A549 treated with dexamethasone at 1 μM for 4 hours (cell line): ENCODE measurements at places on chromosomes 16 and 17. TPM values are rescaled to one million over a fixed set of nuclear protein-coding genes. Genes with fewer than 3 reads are reported as not detected.

Gene MPP3
- total RNA-seq: 12.0 to 15.9 TPM (median 15.1 TPM) in 5 replicates

Gene MT3
- total RNA-seq: 0.34 to 0.82 TPM (median 0.54 TPM) in 4 of 5 replicates, not detected in the other

Gene PDP2
- 5.2 to 9.7 TPM (median 7.0 TPM) in 5 replicates for total RNA-seq

Gene CPNE7
- total RNA-seq: 53.4 to 85.8 TPM (median 69.6 TPM) in 5 replicates

Gene KRTAP9-4
- total RNA-seq: not detected in 5 replicates

Gene GALR2
- 0.54 to 1.8 TPM (median 1.7 TPM) in 5 replicates for total RNA-seq

Gene CCL1
- total RNA-seq: not detected in 5 replicates

Gene KRT33B
- total RNA-seq: not detected in 5 replicates

Gene SLFN13
- total RNA-seq: 2.5 to 4.3 TPM (median 3.7 TPM) in 5 replicates

Gene CLEC19A
- 0.08 to 0.15 TPM (median 0.11 TPM) in 4 of 5 replicates, not detected in the other for total RNA-seq

Gene ARHGDIA
- 587 to 631 TPM (median 602 TPM) in 5 replicates for total RNA-seq

Gene GAST
- 0.22 to 0.50 TPM in 2 of 5 replicates, not detected in the others for total RNA-seq

Gene TSPOAP1
- total RNA-seq: 0.07 TPM in 1 of 5 replicates, not detected in the others

Gene CES5A
- total RNA-seq: not detected in 5 replicates

Gene HAP1
- total RNA-seq: 0.85 to 2.0 TPM (median 1.2 TPM) in 5 replicates

Gene WFDC1
- 0.05 to 0.20 TPM in 2 of 5 replicates, not detected in the others for total RNA-seq

Gene VWA3A
- total RNA-seq: 0.04 TPM in 2 of 5 replicates, not detected in the others

Gene AKTIP
- 24.5 to 31.5 TPM (median 29.4 TPM) in 5 replicates for total RNA-seq

Gene SOX8
- 2.2 to 4.2 TPM (median 3.6 TPM) in 5 replicates for total RNA-seq

Gene GINS2
- total RNA-seq: 27.4 to 33.6 TPM (median 30.0 TPM) in 5 replicates

Gene CREBBP
- 12.1 to 22.9 TPM (median 21.2 TPM) in 5 replicates for total RNA-seq

Gene DHRS7C
- not detected in 5 replicates for total RNA-seq

Gene PRDM7
- not detected in 5 replicates for total RNA-seq

Gene TBC1D26
- total RNA-seq: not detected in 5 replicates

Gene USP6
- 0.02 to 0.05 TPM (median 0.02 TPM) in 5 replicates for total RNA-seq

Gene TPSAB1
- total RNA-seq: 0.11 to 0.27 TPM (median 0.13 TPM) in 3 of 5 replicates, not detected in the others

Gene SHCBP1
- total RNA-seq: 33.7 to 40.3 TPM (median 36.2 TPM) in 5 replicates

Gene CNOT1
- 135 to 146 TPM (median 142 TPM) in 5 replicates for total RNA-seq

Gene CCDC137
- total RNA-seq: 56.0 to 72.5 TPM (median 62.3 TPM) in 5 replicates

Gene NECAB2
- 1.9 to 2.7 TPM (median 2.5 TPM) in 5 replicates for total RNA-seq

Gene CCL17
- not detected in 5 replicates for total RNA-seq

Gene CD300C
- 0.47 to 0.72 TPM (median 0.56 TPM) in 5 replicates for total RNA-seq

Gene ITGAX
- 0.76 to 1.8 TPM (median 1.0 TPM) in 5 replicates for total RNA-seq

Gene FOXC2
- total RNA-seq: 4.6 to 6.4 TPM (median 5.5 TPM) in 5 replicates

Gene CCDC40
- 7.0 to 9.4 TPM (median 8.8 TPM) in 5 replicates for total RNA-seq

Gene NPIPA5
- total RNA-seq: 3.8 to 5.0 TPM (median 4.6 TPM) in 4 of 5 replicates, not detected in the other

Gene CDH5
- 0.15 to 0.25 TPM (median 0.22 TPM) in 5 replicates for total RNA-seq

Gene COASY
- 96.2 to 121 TPM (median 112 TPM) in 5 replicates for total RNA-seq

Gene KRT25
- total RNA-seq: not detected in 5 replicates

Gene FOXJ1
- 0.65 to 1.4 TPM (median 1.1 TPM) in 5 replicates for total RNA-seq

Gene CIBAR2
- 0.08 TPM in 1 of 5 replicates, not detected in the others for total RNA-seq

Gene ABCC11
- total RNA-seq: 0.11 to 0.21 TPM (median 0.14 TPM) in 4 of 5 replicates, not detected in the other

Gene STH
- total RNA-seq: not detected in 5 replicates

Gene CCL3
- not detected in 5 replicates for total RNA-seq

Gene AIPL1
- not detected in 5 replicates for total RNA-seq

Gene CLEC18B
- total RNA-seq: 0.12 to 0.46 TPM (median 0.40 TPM) in 5 replicates

Gene SHBG
- total RNA-seq: 0.27 to 0.56 TPM (median 0.43 TPM) in 5 replicates

Gene HIC1
- total RNA-seq: 0.56 to 1.8 TPM (median 1.5 TPM) in 5 replicates

Gene RPUSD1
- 32.4 to 56.2 TPM (median 53.1 TPM) in 5 replicates for total RNA-seq

Gene CHST4
- 0.05 TPM in 1 of 5 replicates, not detected in the others for total RNA-seq

Gene CES1
- 29.2 to 43.0 TPM (median 33.9 TPM) in 5 replicates for total RNA-seq

Gene OR3A2
- not detected in 5 replicates for total RNA-seq

Gene TP53TG3
- total RNA-seq: 0.24 to 0.74 TPM (median 0.35 TPM) in 5 replicates

Gene VTN
- total RNA-seq: 15.3 to 21.2 TPM (median 19.1 TPM) in 5 replicates

Gene RASD1
- total RNA-seq: 3.0 to 6.2 TPM (median 5.2 TPM) in 5 replicates

Gene PCGF2
- 27.1 to 65.8 TPM (median 62.0 TPM) in 5 replicates for total RNA-seq
